ENCODE measurements at places on chromosomes 1 and 21. TPM values are rescaled to one million over a fixed set of nuclear protein-coding genes. Genes with fewer than 3 reads are reported as not detected.

GRCh38 chr1:228982637-228983036 lies 247.4 kb downstream of the RHOU start:
- DNase-seq, result no peak
- no peak overlapping the region for H3K4me3 ChIP-seq
- no peaks in the 10 kb centered on the region for H3K36me3 ChIP-seq
- H3K27ac ChIP-seq, result no peak overlapping the region
- peaks cover 31% of the 10 kb centered on the region for H3K4me1 ChIP-seq
- no peaks in the 10 kb centered on the region for H3K27me3 ChIP-seq

DNA sequence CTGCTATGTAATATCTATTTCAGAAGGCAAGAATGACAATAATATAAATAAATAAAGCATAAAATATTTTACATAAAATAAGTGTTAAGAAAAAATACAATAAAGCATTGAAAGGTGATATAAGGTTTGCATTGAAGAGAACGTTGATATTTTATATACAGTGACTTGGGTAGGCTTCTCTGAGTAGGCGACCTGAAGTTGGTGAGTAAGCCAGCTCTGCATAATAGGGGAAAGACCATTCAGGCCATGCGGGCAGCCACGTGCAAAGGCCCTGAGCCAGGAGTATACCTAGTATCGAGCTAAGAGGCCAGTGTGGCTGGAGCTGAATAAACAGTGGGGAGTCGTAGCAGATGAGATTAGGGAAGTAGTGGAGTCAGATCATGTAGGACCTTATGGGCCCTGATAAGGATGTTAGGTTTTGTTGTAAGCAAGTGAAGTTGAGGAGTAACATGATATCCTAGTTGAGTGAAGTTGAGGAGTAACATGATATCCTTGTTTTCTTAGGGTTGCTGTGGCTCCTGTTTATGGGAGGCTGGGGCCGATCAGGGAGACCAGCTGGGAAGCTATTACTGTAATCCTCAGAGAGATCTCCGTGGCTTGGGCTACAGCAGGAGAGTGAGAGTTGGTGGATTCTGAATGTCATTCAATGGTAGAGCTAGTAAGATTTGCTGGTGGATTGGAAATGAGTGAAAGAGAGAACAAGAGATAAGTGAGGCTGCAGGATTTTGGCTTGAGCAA lies 22.0 kb downstream of the KCNK1 start:
- no peak overlapping the region for H3K27ac ChIP-seq
- DNase-seq, result no peak
- H3K27me3 ChIP-seq, result no peaks in the 10 kb centered on the region
- no peak overlapping the region for H3K4me3 ChIP-seq
- no peaks in the 10 kb centered on the region for H3K4me1 ChIP-seq
- H3K36me3 ChIP-seq, result no peaks in the 10 kb centered on the region

DNA sequence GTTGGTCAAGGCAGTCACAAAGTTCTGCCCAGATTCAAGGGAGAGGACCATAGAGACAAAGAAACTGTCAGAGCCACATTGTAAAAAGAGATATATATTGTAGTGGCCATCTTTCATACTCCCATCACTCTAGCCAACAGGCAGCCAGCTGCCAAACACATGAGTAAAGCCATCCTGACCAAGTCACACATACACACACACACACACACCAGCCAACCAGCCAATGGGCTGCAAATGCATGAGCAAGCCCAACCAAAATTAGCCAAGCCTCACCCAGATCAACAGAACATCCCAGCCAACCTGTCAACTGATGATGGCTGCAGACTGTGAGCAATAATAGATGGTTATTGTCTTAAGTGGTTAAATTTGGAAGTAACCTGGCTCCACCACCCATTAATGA lies 120.7 kb downstream of the SEC16B start:
- no peaks in the 10 kb centered on the region for H3K36me3 ChIP-seq
- H3K4me3 ChIP-seq, result no peak overlapping the region
- H3K27ac ChIP-seq, result no peak overlapping the region
- H3K27me3 ChIP-seq, result no peaks in the 10 kb centered on the region

DNA sequence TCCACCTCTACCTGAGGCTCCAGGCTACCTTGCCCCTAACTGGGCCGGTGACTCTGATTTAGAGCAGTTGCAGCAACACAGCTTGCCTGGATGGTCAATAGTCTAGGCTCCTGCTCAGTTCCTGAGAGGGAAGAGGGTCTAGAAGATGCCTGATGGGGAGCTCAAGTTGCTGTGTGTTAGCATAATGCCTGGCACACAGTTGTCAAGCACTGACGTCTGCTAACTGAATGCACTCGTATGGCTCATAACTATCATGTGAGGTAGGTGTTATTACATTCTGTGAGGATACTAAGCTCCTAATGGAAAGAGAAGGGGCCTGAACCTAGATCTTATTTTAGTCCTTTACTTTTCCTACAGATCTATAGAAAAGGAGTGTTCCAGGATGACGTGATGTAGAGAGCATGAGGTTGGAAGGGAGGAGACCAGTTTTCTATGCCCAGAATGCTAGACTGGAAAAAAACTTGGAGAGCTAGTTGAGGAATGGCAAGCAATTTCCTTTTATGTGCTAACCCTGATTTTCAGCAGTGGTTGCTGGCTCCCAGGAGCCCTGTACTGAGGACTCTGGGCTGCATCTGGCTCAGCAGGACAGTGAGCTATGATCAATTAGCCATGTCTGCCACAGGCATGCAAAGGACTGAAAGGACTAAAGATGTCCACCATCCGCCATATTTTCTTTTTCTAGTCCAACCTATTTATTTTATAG lies 30.0 kb downstream of the FAM78B start:
- no peak overlapping the region for H3K4me3 ChIP-seq
- DNase-seq, result no peak
- no peak overlapping the region for H3K27ac ChIP-seq
- no peaks in the 10 kb centered on the region for H3K36me3 ChIP-seq

- H3K27ac ChIP-seq, result no peak overlapping the region
- DNase-seq, result no peak
- H3K4me1 ChIP-seq, result no peaks in the 10 kb centered on the region
These were observed 13.9 kb upstream of the TMEM222 start for GRCh38 chr1:27307874-27308598.

DNA sequence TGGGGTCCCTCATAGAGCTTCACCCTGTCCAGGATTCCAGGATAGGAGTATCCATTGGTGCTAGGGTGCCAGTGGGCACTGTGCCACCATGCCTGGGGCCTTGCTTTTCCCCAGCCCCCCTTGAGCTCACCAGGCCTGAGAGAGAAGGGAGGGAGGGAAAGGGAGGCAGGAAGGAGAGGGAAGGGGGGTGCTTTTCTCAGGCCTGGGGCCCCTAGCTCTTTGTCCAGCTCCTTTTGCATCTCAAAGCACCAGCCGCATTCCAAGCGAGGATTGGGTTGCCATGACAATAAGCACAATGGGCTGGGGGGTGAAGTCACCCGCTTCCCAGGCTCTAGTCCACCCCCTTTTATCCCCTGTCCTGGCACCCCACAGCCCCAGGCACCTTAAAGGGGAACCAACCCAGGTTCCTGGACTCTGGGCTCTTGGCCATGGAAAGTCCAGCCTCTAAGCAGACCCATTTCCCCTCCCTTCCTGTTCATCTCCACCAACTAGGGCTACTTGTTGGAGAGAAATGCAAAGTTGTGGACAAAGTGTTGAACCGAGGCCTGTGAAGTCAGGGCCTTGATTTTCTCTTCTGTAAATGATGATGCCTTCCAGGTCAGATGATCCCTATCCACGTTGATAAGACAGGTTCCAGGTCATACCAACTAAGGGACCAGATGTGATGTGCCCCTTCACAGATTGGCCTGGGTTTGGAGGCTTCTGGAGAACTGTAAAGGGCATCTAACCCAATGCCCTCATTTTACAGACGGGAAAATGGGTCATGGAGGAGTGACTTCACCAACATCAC lies 11.4 kb downstream of the THBS3 start:
- H3K27me3 ChIP-seq, result no peaks in the 10 kb centered on the region
- peaks cover 9% of the 10 kb centered on the region for H3K36me3 ChIP-seq
- H3K4me3 ChIP-seq, result no peak overlapping the region
- no peak overlapping the region for H3K27ac ChIP-seq

GRCh38 chr1:210758761-210759160 lies 375.2 kb downstream of the KCNH1 start:
- no peaks in the 10 kb centered on the region for H3K27me3 ChIP-seq
- no peaks in the 10 kb centered on the region for H3K4me1 ChIP-seq
- H3K4me3 ChIP-seq, result no peak overlapping the region
- H3K36me3 ChIP-seq, result no peaks in the 10 kb centered on the region
- no peak overlapping the region for H3K27ac ChIP-seq

DNA sequence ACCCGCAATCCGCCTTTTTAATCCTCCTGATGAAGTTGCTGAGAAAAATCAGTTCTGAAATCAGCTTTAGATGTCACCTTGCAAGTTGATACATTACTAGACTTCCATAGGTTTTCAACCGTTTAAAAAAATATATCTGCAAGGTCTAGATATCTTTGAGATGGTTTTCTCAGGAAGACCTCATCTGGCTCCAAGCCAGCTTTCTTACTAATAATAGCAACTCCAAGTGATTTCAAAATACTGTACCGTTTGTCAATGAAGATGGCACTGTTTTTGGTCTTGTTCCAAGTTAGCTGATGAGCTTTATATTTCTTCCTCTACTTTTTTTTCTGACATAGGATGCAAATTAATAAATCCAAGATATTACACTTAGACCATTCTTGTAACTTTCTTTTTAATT lies 40.3 kb downstream of the LRRC8C start:
- H3K36me3 ChIP-seq, result no peaks in the 10 kb centered on the region
- no peak overlapping the region for H3K27ac ChIP-seq
- H3K4me3 ChIP-seq, result no peak overlapping the region
- no peak for DNase-seq
- no peaks in the 10 kb centered on the region for H3K27me3 ChIP-seq

GRCh38 chr1:90778486-90778885 lies 61.4 kb upstream of the BARHL2 start:
- no peak overlapping the region for H3K4me3 ChIP-seq
- no peaks in the 10 kb centered on the region for H3K27me3 ChIP-seq
- H3K36me3 ChIP-seq, result no peaks in the 10 kb centered on the region
- H3K4me1 ChIP-seq, result no peaks in the 10 kb centered on the region
- H3K27ac ChIP-seq, result no peak overlapping the region

- no peaks in the 10 kb centered on the region for H3K27me3 ChIP-seq
- H3K27ac ChIP-seq, result peak overlapping the region; percentile 78
- H3K4me1 ChIP-seq, result peaks cover 23% of the 10 kb centered on the region
- peak overlapping the region; percentile 20 for H3K4me3 ChIP-seq
- no peak for DNase-seq
These were observed 31.7 kb upstream of the AGO1 start for GRCh38 chr1:35851132-35851869.

- no peaks in the 10 kb centered on the region for H3K4me1 ChIP-seq
- no peak overlapping the region for H3K27ac ChIP-seq
- H3K4me3 ChIP-seq, result no peak overlapping the region
These were observed 21.3 kb downstream of the GPSM2 start for GRCh38 chr1:108897865-108898720.

- H3K4me1 ChIP-seq, result peaks cover 5% of the 10 kb centered on the region
- DNase-seq, result no peak
- no peak overlapping the region for H3K27ac ChIP-seq
- no peaks in the 10 kb centered on the region for H3K27me3 ChIP-seq
These were observed 59.0 kb upstream of the ATP2B4 start for GRCh38 chr1:203567596-203567995.

DNA sequence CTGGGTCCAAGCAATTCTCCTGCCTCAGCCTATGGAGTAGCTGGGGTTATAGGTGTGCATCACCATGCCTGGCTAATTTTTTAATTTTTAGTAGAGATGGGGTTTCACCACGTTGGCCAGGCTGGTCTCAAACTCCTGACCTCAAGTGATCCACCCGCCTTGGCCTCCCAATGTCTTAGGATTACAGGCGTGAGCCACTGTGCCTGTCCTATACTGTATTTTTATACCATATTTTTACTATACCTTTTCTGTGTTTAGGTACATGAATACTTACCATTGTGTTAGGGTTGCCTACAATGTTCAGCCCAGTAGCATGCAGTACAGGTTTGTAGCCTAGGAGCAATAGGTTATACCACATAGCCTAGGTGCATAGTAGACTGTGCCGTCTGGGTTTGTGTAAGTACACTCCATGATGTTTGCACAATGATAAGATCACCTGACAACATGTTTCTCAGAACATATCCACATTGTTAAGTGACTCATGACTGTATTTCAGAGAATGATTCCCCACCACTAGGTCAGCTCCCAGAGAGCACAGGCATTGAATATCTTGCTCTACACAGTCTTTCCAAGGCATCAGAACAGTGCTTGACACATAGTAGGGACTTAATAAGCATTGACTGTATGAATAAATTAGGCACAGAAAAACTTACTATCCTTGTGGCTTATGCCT lies 6.0 kb upstream of the CITED4 start:
- no peaks in the 10 kb centered on the region for H3K27me3 ChIP-seq
- H3K4me1 ChIP-seq, result peaks cover 22% of the 10 kb centered on the region
- no peak for DNase-seq
- H3K27ac ChIP-seq, result no peak overlapping the region
- H3K4me3 ChIP-seq, result no peak overlapping the region

REN gene
- not detected for total RNA-seq

KDM5B gene
- total RNA-seq, result 42.0 TPM

PPP1R15B gene
- 40.1 TPM for total RNA-seq

All from thoracic aorta (tissue), 2 donors.